Activated naive CD4-positive, alpha-beta T cell treated with anti-CD3 and anti-CD28 coated beads, Interleukin-2, amount 50 U/mL, for 16 hours (primary cell): ENCODE measurements at places on chromosomes 6 and 20.

- no peak for DNase-seq
These were observed 13.8 kb upstream of the PCK1 start for GRCh38 chr20:57546956-57547649.

GRCh38 chr6:135627092-135627715, 129.7 kb upstream of the AHI1 start:
- DNase-seq: no peak

GRCh38 chr6:168244961-168245551, 74.5 kb downstream of the DACT2 start:
- no peak for DNase-seq

GRCh38 chr20:48714764-48715163, 113.0 kb downstream of the PREX1 start:
- DNase-seq: no peak

GRCh38 chr6:118296129-118296901, 251.8 kb upstream of the PLN start:
- no peak for DNase-seq

- DNase-seq: no peak
These were observed 11.3 kb upstream of the ABRACL start for GRCh38 chr6:139017227-139017626.

DNA sequence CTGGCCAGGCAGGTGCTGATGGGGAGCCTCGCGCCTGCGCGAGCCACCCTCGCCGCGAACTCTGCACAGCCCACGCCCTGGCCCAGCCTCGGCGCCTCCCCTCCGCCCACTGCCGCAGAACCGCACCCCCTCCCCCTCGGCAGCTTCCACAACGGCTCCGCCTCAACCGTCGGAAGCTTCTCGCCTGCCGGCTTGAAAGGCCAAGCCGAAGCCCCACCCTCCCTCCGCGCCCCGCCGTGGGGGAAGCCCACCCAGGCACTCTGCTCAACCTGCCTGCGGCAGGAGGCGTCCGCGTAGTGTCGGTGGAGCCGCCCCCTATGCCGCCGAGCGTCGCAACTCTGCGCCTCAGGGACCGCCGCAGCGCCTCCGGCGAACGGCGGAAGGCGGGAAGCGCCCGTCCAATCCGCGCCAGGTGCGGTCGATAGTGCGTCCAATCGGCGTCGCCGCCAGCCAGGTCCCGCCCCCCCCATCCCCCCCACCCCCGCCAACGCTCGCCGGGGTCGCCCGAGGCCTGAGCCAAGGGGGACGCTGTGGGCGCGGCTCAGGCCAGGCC, at the start of gene SYCP2:
TSS of gene SYCP2 (minus strand) at position 342 of the 553 bp plus-strand sequence. CDS start 11,224 bp downstream, outside the sequence.
- peak; percentile 68 for DNase-seq

- no peak for DNase-seq
These were observed 65.3 kb downstream of the NUS1 start for GRCh38 chr6:117740605-117741004.

- DNase-seq: no peak
These were observed 41.6 kb downstream of the MRAP2 start for GRCh38 chr6:84074988-84075781.

DNA sequence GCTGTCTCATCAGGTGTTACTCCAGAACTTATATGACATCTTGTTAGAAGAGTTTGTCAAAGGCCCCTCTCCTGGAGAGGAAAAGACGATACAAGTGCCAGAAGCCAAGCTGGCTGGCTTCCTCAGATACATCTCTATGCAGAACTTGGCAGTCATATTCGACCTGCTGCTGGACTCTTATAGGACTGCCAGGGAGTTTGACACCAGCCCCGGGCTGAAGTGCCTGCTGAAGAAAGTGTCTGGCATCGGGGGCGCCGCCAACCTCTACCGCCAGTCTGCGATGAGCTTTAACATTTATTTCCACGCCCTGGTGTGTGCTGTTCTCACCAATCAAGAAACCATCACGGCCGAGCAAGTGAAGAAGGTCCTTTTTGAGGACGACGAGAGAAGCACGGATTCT, 43.7 kb upstream of the SMIM28 start:
- DNase-seq: no peak

DNA sequence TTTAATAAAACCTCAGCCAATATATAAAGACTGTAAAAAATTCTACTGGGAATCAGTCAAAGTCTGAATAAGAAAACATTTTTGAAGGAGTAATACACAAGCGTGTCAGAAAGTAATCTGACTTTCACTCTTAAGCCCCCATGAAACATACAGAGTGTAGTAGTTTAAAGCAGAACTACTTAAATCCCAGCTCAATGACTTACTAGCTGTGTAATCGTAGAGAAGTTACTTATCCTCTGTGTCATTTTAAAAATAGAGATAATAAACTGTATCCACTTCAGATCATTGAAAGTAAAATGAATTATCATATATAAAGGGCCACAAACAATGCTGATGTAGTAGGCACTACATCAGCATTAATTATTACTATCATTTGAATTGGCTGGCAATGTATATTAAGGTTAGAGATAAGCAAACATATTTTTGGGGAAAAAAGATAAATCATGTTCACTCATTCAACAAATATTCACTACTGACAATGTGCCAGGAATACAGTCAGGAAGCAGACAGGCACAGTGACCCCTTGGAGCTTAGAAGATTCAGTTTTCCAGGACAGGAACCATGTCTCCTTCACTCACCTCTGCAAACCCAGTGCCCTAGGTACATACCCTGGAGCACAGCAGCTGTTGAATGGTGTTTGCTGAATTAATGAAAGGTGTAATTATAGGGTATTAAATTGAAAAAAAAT, 14.4 kb downstream of the REPS1 start:
- no peak for DNase-seq

DNA sequence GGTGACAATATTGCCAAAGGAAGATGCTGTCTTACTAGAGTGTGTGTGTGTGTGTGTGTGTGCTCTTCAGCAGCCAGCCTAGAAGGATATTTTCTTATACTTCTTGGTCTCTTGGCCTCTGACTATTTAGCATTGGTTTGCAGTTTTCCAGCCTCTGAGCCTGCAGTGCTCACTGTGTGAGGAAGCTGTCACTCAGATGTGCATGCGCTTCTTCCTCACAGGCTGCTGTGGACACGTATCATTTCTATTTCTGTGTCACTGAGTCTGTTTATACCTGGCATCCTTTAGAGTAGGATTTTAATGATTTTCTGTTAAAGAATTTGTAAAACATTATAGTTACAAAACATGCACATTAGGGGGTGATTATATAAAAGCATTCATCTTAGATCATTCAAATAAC, 83.3 kb downstream of the ALDH8A1 start:
- no peak for DNase-seq

DNA sequence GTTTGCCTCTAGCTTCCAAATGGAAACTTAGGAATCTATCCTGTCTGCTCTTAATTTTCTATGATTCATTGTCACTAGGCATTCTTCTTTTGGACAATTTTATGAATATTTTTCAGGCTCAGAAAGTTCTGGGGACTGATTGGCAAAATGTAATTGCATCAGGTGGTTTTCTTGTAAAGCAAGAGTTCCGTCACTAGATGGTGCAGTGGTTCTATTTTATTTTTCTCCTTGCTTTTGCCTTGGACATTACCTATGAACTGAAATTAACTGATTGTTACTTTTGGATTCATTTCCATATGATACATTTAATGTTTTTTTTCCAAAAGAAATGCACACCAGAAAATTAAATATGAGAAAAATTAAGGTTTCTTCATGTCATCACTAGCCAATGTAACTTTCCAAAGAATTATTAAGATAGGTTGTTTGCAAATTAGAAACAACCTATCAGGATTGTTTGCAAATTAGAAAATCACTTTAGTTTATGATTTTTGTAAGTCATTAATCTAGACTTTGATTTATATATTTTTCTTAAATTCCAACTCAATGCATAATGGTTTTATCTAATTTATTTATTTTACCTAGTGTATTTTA, 48.0 kb downstream of the TMEM170B start:
- no peak for DNase-seq

GRCh38 chr6:157121897-157122296, 201.4 kb downstream of the TMEM242 start:
- DNase-seq: no peak

GRCh38 chr6:106997392-106998158, 23.0 kb upstream of the CD24 start:
- peak; percentile 39 for DNase-seq
